ENCODE measurements at places on chromosomes 2 and 18.

- DNase-seq: no peak
Measured at GRCh38 chr2:127416506-127417001, 1.7 kb upstream of the PROC start.

GRCh38 chr2:42096869-42097591, 49.2 kb downstream of the PKDCC start:
- peak; percentile 40 for DNase-seq

DNA sequence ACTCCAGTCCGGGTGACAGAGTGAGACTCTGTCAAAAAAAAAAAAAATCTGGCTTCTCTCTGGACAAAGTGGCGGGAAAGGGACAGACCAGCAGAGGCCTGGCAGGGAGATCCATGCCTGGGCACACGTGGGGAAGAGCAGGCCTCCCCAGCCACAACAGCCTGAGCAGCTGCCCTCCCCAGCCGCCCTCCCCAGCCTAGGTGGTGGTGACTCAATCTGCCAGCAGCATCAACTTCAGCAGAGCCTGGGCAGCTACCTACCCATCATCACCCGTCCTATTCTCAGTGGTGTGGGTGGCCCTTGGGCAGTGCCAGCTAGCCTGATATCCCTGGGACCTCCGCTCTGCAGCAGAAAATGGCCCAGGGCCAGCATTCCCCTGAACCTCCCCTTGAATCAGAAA, 612.4 kb downstream of the FBXO15 start:
- no peak for DNase-seq

DNA sequence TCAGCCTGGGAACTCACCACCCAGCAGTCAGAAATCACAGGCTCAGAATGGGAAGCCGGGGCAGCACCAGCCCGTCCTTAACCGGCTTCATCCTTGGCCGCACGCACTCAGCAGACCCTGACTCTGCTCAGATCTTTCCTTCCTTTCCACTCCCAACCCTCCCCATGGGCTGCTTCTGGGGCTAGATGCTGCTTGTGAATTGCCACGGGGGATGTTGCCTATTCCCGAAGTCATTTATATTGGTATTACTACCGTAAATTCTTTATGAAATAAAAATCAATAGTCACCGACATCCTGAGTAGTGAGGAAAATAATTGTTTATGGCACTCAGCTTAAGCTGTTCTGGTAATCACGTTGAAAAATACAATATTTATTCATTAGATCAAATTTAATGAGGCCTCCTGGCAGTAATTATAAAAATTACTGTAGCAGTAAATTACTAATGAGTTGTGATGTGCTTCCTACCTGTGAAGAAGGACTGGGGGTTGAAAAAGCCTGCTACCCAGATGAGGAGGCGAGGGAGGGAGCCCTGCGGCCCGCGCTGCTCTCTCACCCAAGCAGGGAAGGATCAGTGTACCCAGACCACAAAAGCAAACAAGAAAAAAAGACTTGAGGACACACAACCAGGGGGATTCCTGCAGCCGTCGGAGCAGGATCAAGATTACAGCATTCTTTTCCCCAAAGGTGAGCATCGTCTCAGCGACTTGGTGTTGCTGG, 31.5 kb downstream of the CDCA7 start:
- no peak for DNase-seq

DNA sequence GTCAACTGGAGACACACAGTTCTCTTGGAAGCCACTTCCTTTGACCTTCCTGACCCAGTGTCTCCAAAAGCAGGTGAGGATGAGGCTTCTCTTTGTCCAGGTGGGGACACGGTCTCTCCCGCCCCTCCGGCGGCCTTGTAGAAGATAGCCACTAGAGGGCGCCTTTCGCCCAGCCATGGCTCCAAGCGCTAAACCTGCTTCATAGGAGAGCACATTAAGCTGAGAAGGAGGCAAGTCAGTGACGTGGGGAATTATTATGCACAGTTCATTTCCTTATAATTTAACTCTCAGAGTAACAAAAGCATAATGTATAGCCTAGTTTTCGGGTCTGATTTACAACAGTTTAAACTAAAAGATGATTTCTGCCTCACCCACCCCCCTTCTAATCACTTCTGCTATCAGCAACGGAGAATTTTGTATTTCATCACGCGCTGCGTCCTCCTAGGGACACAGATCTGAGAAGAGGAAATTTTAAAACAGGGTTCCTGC, 208.7 kb downstream of the ICOS start:
- DNase-seq: peak; percentile 64

- DNase-seq: no peak
Measured at GRCh38 chr2:193847130-193847529, 1652.4 kb upstream of the TMEFF2 start.

GRCh38 chr2:10480359-10480949, 32.3 kb upstream of the ODC1 start:
- no peak for DNase-seq

DNA sequence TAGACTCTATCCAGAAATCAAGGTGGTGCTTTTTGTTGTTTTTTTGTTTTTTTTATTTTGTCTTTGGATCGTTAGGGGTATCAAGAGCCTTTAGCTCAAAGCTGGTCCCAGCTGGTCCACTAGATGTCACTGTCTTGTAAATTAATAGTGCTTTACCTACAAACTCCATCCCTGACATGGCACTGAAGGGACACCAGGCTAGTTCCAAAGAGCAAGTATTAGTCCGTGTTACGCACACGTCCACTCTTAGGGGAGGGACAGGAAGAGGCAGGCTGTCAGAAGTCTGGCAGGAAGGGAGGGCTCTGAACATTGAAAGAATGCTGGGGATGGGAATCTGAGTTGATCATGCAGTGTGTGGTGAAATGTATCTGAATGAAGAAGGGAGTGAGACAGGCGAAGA, 85.9 kb upstream of the CCBE1 start:
- peak; percentile 59 for DNase-seq

- DNase-seq: no peak
Measured at GRCh38 chr2:42954227-42954962, 162.0 kb upstream of the HAAO start.

DNA sequence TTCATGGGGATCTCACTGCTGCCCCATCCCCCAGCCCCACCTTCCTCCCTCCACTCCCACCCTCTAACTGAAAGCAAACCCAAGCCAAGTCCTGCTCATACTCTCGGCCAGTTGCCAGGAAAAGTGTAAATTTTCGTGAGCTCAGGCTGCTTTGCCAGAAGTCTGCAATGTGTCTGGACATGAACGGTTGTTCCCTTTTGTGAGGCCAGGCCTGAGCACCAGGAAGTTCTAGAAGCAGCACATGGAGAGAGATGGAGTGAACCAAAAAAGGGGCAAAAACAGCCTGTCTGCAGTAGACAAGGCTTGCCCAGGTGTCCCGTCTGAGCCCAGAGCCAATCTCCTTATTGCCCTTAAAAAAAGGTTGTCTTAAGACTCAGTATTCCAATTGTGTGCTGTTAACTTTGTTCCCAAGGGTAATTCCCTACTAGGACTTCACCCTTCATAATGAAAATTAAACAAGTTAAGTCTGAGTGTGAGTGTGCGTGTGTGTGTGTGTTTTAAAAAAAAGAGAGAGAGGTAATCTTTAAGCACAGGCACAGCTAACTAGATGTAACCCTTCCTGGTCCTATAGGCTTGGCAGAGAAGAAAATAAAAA, 247.1 kb downstream of the BCL11A start:
- no peak for DNase-seq

GRCh38 chr2:37820471-37820986, 104.6 kb upstream of the RMDN2 start:
- DNase-seq: no peak

DNA sequence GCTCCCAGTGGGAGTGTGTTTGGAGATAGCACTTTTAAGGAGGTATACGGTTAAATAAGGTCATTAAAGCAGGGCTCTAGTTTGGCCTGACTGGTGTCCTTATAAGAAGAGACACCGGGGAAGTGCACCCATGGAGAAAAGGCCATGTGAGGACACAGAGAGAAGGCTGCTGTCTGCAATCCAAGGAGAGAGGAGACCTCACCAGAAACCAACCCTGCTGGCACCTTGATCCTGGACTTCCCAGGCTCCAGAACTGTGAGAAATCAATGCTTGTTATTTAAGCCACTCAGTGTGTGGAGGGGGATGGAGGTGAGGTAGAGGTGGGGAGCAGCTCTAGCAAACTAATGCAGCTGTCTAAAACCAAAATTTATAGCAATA, 62.0 kb downstream of the RPL31 start:
- DNase-seq: no peak

- peak; percentile 42 for DNase-seq
Measured at GRCh38 chr18:36095936-36096519, 28.7 kb upstream of the RPRD1A start.

- DNase-seq: peak; percentile 55
Measured at GRCh38 chr2:25794544-25795276, 83.6 kb downstream of the ASXL2 start.

DNA sequence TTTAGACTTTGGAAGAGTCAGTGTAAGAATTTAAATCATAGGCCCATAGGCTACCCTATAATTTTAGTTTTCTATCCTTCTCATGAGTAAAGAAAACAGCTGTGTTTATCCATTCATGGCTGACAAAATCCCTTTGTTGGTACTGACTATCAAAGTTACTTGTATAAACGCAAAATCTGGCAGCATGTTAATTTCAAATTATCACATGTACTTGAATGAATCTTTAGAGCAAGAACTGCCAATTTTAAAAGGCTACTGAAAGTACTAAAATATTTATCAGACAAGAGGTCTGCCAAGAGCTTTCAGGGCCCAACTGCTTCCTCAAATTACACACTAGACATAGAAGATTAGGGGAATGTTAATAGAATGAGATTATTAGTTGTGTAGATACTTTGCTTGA, 66.6 kb downstream of the MYL12B start:
- DNase-seq: no peak

DNA sequence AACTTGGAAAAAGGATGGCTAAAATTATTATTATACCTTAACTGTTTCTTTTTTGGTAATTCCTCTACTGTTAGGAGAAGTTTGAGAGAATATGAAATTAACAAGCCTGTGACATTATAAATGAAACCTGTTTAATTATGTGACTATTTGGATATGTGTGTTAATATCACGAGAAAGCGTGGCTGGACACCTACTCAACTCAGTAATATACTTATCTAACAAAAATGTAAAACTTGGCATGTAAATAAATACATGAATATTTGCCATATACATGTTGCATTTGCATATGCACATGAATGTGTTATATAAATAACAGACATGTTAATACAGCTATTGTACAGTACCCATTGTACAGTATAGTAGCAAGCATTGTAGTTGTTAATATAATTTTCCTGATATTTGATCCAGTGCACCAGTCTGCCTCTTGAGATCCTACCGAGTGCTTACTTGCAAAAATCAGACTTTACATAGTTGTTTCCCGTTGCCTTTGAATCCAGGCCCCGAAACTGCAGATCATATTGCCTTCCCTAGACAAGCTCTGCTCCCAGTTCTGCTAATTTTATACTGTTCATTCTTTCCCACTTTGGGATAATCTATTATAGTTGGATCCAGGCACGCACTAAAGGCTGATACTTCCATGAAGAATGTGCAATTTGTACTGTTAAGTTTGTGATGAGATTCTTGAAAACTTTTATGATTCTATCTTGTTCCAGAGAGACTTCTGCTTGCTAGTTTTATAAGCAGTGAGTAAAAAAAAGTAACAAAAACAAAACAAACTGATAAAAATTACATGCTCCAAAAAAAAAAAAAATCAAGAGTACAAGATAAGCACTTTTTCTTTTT, 395.6 kb downstream of the ARHGAP15 start:
- DNase-seq: no peak

DNA sequence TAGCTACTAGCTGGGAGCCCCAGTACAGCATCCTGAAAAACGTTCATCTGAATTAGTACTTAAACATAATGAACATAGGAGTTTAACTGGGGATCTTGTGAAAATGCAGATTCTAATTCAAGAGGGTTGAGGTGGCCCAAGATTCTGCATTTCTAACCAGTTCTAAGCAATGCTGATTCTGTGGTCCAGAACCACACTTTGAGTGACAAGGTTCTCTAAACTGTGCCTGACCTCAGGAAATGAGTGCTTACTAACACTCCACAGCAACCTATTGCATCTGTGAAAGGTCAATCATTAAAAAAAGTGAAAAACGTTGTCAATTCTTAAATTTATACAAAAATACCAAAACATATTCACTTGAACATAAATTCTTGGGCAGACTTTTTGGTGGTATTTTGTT, 157.1 kb upstream of the ZFP36L2 start:
- no peak for DNase-seq

GRCh38 chr2:25586726-25587144, 86.6 kb downstream of the DTNB start:
- peak; percentile 67 for DNase-seq

DNA sequence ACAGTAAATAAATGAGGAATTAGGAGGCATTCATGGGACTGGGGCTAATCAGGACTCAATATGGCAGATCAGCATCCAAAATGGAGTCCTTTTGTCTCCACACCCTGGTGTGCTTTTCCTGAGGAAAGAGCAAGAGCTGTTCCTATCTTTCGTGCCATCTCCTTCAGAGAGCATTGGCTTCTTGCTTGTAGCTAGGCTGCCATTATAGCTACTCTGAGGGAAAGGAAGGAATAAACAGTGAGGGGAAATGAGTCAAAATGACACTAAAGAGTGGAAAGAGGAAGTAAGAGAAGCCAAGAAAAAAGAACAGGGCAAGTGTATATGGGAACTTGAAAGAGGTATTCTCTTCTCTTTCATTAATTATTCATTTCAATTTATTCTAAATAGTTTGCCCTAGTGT, 8.4 kb upstream of the NMI start:
- DNase-seq: peak; percentile 62

GRCh38 chr2:34096562-34097171, 497.6 kb upstream of the FAM98A start:
- peak; percentile 15 for DNase-seq

DNA sequence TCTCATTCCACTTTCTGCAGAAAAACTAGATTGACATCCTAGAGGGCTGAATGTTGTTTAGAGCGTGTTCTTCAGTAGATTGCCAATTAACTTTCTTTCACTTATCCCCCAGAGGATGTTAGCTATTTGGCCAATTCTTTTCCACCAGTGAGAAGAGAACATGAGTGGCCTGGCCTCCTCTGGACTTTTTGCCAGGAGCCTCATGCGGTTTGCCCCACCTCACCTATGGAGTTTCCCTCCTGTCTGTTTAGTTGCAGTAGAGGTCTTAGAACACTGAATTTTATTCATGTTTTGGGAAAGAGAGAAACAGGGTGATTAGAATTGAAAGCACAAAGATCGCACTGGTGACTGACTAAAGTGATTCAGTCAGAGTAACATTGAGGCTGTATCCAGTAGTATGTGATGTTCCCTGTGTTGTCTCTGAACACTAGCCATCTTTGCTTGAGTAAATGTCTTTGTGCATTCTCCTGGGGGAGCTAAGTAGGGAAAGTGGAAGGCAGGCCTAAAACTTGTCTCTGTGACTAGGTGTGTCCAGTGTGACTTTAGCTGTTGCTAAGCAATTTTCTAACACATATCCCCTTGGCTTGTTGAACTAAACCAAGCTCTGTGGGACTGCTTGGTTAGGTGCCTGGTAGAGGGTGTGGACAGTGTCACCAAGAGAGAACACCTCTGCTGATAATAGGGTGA, 34.0 kb downstream of the UGP2 start:
- no peak for DNase-seq

- no peak for DNase-seq
Measured at GRCh38 chr18:40075616-40076015, 1879.4 kb upstream of the PIK3C3 start.

DNA sequence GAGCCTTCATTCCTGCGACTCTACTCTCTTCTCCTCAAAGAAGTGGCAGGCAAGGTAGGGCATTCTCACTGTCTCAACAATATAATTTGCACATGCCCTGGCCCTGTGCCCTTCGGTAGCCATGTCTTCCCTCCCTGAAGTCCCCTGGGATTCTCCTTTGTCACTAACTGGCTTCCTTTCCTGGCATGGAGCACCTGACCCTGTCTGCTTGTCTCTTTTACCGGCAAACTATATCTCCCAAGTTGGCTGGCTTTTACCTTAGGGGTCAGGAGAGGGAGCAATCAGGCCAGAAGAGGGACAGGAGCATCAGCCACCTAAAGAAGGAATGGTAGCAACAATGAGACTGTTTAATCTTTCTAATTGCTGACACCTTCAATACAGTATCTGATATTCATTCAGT, 51.9 kb upstream of the RMDN2 start:
- DNase-seq: no peak

All from GM10248 (cell line).